ENCODE measurements at places on chromosomes 6 and 20.

DNA sequence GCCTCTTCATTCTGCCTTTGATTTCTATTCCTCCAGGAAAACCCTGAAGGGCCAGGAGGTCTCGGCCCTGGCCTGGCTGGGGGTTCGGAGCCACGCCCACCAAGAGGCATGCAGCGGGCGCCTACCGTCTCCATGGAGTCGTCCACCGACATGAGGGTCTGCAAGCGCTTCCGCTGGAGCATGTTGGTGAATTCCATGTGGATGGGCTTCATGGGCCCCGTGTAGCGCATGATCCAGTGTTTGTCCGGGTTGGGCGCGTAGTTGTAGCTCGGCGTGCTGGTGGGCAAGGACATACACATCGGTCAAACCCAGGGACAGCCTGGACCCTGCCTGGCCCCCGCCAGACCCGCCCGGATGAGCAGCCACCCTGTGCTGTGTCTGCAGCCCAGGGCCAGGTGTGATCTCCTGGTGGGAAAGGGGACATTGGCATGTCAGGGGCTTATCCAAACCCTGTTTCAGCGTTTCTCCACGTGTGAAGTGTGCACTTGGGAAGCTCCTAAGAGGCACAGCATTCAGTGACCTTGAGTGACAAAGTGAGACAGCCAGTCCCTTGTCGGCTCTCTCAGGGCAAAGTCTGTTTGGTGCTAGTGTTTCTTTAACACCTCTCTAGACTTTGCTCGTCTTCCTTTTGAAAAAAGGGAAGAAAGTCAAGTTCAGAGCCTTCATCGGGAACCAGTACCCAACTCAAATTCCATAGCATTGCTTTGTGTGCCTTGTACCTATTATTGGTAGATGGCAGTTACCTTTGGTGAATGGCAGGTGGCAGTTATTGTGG lies 100.8 kb downstream of the SULF2 start:
- DNase-seq = no peak

DNA sequence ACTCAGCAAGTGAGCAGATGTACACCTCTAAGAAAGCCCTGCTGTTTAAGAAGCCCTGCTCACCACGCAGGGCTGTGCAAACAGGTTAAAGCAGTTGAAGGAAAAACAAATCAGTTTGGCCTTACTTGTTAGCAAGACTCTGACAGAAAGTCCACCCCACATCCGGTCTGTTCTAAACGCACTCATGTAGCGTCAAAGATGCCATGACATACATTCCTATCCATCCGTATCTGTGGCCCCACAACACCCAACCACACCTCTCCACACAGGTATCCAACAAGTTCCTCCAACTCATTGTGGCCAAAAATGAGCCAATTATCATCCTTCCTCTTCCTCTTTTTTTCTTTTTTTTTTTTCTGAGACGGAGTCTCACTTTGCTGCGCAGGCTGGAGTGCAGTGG lies 22.8 kb upstream of the RAB22A start:
- DNase-seq = no peak

GRCh38 chr6:66128243-66128642 lies 421.2 kb upstream of the EYS start:
- no peak for DNase-seq

DNA sequence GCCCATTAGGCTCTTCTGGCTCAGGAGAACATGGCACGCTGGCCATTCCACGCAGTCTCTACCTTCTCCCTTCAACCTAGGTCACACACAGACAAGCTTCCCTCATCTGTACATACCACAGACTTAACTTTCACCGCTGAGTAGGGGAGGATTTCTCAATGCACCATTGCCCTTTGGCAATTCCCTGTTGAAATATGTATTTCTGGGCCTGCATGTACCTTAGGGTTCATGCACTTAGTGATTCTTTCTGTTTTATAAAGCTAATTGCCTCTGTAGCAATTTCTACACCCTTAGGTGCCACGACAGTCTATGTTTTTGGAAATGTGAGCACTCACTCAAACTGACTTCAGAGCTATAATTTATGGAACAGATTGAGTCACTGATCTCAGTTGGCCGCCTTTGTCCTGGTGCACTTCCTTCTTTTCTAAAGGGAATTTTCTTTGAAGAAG lies 253.8 kb upstream of the PRDM1 start:
- DNase-seq = no peak

DNA sequence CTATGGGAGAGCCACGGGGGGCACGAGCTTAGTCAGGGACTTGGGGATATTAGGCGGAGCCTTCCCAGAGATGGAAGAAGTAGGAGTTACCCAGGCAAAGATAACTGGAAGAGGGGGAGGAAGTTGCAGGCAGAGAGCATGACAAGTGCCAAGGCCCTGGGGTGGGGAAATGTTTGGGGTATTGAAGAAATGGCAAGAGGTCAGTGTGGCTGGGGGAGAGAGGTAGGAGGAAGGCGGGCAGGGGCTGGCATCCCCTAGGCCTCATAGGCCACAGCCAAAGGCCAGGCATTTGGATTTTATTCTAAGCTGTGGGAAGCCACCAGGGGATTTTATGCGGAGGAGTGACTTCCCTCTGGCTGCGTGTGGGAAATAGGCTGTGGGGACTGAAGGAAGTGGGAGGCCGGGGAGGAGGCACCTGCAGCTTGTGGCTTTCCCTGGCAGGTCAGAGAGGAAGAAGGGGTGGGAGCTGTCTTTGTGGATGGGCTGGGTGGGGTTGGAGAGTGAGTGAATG lies 22.7 kb downstream of the SNAI1 start:
- no peak for DNase-seq

DNA sequence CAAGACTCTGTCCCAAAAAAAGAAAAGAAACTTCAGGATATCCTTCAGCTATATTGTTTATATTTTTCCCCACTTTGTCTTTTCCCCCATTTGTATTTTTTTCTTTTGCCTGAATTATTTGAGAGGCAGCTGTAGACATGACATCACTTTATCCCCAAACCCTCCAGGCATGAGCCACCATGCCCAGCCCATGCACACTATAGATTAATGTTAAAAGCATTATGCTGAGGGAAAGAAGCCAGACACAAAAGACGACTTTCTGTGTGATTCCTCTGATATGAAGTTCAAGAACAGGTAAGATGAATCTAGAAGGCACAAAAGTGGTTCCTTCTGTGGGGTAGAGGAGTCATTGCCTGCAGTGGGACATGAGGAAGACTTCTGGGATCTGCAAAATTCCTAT lies 16.4 kb downstream of the CEBPB start:
- no peak for DNase-seq

GRCh38 chr20:44187054-44187771 lies at the start of gene JPH2:
Gene JPH2, minus strand, starts transcription at chr20:44187188. Its CDS starts 483 bp downstream, at chr20:44186705.
- no peak for DNase-seq

DNA sequence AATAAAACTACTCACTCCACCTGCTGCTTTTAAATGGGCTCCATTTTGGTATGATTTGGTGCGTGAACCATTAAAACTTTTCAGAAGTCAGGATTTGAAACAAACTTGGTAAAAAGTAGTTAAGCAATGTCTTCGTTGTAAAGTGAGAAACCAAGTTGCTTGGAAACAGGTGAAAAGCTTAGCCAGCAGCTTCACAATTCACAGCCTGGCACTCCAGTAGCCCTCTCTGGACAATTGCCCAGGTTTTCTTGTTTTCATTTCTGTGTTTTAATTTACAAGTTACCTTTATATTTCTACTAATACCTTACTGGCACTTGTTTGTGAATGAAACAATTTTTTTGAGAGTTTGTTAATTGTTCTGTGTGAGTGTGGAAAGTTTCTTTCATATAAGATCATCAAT lies 12.8 kb downstream of the NT5E start:
- DNase-seq = no peak

DNA sequence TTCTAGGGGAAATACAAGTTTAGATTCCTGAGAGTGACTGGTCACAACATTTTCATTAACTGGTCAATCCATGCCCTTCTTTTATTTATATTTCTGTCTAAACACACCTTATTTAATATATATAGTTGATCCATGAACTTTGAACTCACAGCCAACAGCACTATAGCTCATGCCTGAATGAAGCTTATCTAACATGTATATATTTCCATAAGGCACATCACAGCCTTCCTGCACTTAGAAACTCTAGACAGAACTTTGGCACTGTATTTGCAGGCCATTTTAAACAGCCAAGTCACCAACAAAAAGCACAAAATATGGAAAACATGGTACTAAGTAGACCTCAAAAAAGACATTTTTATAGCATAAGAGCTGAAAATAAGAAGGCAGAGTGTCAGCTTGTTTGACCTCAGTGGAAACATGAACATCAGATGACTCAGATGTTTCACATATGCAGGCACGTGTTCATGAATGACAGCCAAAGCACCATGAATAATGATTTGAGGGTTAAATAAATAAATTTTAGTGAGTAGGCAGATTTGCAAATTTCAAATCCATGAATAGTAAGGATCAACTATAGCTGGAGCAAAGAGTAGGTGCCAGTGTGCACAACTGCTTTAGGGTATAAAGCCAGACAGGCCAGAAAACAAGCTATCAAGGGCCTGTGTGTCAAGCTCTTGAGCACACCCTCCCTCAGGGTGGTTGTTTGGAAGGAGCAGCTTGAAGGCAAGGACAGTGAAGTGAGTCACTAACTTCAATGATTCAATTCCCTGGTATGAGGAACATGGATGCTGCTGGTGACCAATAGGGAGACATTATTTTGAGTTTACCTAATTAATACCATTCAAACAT lies 88.9 kb upstream of the NT5E start:
- no peak for DNase-seq

DNA sequence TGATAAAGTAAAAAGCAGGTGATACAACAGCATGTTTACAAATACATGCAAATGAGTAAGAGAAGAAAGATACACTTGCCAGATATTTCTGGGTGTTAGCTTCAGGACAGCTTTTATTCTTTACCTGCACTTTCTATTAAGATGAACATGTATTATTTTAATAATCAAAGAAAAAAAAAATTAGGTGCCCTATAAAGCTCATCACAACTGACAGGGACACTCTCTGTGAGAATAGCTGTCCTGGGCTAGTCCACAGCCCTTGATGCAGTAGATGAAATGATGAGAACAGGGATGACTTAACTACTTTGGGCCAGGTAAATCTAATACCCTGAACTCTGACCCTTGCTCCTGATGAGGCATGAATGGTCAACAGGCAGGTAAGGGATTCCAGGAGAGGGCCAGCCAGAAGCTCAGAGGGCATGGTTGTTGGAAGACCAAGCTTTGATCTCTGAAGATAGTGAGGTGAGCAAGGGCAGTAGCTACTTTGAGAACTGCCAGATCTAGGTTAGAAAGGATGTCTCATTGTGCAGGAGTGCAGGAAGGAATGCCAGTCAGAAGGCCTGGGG lies 15.6 kb downstream of the NSFL1C start:
- no peak for DNase-seq

- DNase-seq = no peak
These were observed 113.3 kb upstream of the SLC2A12 start for GRCh38 chr6:134165561-134166201.

DNA sequence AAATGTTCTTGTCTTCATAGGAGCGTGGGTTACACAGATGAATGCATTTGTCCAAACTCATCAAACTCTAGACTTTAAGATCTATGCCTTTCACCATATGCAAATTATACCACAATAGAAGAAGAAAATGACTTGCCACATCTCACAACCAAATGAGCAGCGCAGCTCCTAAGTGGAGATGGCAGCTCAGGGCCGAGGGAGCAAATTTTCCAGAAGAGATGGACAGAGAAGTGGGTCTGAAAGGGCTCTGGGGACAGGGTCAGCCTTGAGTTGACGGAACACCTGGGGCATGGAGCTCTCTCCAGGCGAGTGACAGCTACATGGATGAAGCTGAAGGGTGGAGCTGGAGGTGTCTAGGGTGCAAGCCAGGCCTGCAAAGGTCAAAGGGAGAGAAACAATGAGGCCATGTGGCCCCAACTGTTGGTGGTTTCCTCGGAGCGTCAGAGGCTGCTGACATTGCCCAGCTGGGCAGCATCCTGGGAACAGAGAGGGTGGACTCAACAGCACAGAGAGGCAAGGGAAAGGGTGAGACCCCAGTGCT lies 228.3 kb downstream of the NRN1 start:
- DNase-seq = no peak

DNA sequence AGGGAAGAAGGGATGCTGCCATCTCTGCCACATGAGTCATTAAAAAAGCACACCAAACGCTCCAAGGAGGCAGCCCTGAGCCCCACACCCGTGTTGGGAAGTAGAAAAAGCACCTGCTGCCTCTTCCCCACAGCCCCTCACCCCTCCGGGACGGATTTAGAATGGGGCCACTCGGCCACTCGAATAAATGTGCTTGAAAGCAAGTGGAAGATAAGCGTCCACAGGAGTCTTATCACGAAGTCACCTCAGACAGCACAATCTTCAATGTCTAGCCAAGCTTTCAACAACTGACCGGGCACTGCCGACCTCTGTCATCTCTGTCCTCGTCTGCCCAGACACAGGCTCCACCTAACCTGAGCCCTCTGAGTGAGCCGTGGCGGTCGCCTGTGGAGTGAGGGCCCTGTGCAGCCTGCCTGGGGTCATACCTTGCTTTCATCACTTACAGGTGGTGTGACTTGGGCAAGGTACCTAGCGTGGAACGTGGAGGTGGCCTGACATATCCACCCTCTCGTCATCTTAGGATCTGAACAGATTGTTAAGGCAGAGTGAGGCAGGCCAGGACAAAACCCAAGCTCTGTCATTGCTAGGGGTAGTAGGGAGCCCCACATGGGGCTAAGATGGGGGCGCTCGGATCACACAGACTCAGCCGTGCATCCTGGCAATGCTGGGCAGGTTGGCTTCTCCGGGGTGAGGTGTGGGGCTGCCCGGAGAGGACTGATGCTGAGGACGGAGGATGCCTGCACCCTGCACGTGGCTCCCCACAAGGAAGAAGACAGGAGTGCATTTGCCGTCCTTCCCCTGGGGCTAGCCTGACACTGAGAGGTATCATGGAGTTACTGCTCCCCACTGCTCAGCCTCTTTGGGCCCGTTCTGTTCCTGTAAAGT lies 34.8 kb downstream of the PSMG4 start:
- no peak for DNase-seq

DNA sequence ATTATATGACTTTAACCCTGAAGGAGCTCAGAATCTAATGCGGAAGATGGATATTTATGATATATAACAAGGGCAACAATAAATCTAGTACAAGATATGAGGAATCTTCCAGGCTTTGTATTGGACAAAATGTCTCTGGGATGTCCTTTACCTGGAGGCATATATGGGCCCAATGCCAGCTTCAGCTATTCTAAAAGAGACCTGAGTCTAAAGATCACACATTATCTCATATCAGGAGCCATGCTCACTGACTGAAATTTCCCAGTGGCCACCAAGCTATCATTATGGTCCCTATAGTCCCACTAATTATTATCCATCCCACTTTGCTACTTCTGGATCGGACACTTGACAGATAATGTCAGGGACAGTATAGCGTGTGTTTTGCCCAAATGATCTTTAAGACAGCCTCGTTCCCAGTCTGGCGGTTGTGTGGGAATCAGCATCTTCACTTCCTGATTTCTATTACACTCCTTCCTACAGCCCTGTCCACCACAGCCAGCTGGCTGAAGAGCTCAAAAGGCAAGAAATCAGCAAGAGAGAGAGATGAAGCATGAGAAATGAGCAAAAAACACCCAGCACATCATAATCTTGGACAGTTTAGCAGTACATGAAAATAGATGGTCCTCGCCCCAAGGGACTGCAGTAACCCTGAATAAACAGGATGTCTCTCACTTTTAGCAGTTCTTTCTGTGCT lies 34.9 kb downstream of the KLHL31 start:
- DNase-seq = no peak

Data from naive thymus-derived CD8-positive, alpha-beta T cell (primary cell).